ENCODE measurements at places on chromosomes 7 and 10. TPM values are rescaled to one million over a fixed set of nuclear protein-coding genes. Genes with fewer than 3 reads are reported as not detected.

FBXL13 gene
- total RNA-seq = 0.97 TPM

CPN1 gene
- not detected for total RNA-seq

CACNB2 gene
- total RNA-seq = 0.10 TPM

WDR86 gene
- total RNA-seq = not detected

MYH16 gene
- total RNA-seq = not detected

PAX4 gene
- total RNA-seq = not detected

GRCh38 chr10:78868456-78868855 lies 200.3 kb upstream of the ZMIZ1 start:
- DNase-seq = no peak
